Stimulated activated CD4-positive, alpha-beta T cell treated with anti-CD3 and anti-CD28 coated beads, Interleukin-12 subunit alpha, Interleukin-12 subunit beta, amount 100 ng/mL, for 4 hours (primary cell): ENCODE measurements at places on chromosomes 1 and 21.

- DNase-seq, result no peak
These were observed 27.8 kb upstream of the LYPD8 start for GRCh38 chr1:248783367-248783766.

- no peak for DNase-seq
These were observed 137.6 kb upstream of the USP24 start for GRCh38 chr1:55352811-55353180.

DNA sequence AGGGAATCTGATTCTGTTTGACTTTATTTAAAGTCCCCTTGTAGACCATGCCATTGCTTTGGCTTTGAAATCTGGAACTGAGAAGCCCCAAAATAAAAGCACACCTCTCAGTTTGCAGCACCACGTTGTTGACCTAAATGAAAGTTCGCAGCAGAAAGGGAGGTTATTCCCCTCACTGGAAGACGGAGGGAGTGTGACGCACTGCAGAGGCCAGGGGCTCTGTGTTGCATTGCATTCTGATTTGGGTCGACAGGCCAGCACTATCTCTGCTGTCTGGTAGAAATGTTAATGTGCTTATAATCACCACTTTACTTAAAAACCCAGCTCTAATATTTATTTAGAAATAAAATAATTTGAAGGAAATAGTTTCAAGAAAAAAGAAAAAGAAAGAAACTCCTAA is 675.2 kb upstream of the NR5A2 start:
- DNase-seq, result no peak

DNA sequence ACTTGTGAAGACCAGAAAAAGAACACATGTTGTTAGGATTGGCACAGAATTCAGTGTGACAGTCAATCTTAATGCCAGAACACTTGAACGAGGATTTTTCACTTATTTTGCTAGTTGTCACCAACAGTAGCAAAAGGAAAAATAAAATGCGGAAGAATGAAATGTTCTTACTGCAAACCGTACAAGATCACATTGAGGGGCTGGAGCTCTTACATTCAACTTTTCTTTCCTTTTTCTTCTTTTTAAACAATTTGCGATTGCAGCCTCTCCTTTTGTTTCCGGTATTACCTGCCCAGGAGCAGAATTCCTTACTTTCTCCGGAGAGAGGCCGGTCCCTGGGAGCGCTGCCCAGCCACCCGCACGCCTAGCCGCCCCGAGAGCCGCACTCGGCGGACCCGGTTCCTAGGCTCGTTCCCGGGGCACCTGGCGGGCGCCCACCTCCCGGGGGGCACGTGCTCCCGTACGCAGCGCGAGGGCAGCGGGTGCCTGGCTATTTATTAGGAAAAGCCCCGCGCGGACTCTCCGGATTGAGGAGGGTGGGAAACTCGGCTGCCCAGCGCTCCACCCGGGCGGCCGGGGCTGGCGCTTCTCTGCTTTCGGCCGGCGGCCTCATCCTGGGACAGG is 1.2 kb upstream of the CAMTA1 start:
- DNase-seq, result no peak

DNA sequence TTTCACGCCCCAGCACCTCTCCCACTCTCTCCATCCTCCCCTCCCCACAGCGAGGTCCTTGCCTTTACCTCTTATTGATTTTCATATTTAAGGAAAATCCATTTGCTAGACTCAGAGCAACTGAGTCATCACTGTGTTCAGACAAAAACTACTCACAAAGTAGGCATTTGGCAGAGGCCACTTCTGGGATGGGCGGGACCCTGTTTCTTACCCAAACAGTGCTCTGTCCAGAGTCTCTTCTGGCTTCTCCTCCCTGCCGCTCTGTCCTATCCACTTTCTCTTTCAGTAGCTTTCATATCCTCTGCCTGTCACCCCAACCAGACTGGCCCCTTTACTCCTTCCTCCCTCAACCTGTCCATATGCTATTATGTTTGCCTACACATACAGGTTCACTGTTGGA is 2.4 kb upstream of the NAV1 start:
- no peak for DNase-seq
